ENCODE measurements at places on chromosomes 12 and 14.

GRCh38 chr12:84397846-84398245 is 514.8 kb downstream of the SLC6A15 start:
- DNase-seq: no peak

- DNase-seq: peak; percentile 74
These were observed 4.5 kb downstream of the DHH start for GRCh38 chr12:49089821-49090773.

GRCh38 chr14:36901861-36902260 is 240.2 kb downstream of the PAX9 start:
- DNase-seq: no peak

- no peak for DNase-seq
These were observed 60.4 kb upstream of the IFNG-AS1 start for GRCh38 chr12:67928621-67929383.

DNA sequence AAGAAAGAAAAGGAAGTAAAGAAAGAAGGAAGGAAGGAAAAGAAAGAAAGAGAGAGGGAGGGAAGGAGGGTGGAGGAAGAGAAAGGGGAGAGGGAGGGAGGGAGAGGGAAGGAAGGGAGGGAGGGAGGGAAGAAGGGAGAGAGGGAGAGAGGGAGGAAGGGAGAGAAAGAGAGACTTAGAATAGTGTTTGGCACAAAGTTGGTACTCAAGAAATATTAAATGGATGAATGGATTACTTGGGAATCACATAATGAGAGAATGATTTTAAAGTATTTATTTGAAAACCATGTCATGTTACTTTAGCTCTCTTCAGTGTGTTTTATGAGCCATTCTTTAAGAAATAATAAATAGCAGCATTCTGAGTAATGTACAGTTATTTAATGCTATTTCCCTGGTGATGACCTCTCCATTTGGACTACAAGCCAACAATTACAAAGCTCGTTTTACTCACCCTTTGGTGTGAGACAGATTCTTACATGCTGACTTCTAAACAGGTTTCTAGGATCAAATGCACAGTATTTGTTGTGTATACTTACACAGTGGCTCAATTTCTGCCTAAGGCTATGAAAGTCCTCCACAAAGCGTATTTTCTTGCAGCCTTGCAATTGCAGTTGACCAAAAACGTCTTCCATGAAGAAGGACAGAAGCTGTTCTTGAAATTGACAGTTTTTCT is 861 bp downstream of the IL26 start:
- DNase-seq: no peak

DNA sequence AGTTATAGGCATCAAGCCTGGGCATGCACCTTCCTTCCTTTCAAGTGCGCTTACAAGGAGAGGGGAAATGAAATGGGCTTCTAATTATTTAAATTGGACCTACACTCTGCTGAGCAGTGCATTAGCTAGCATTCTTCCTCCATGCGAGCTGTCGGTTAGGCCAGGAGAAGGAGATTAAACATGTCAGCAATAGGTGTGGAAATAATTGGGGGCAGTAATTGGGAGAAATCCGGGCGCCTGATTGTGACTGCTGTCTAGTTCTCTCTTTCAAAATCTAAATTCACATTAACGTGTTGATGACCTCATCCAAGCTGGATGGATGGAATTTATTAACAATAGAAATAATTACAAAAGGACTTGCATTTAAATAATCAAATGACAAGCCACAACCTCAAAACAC is 86.2 kb upstream of the SEL1L start:
- no peak for DNase-seq

- no peak for DNase-seq
These were observed 162.4 kb downstream of the C12orf75 start for GRCh38 chr12:105492591-105493545.

- no peak for DNase-seq
These were observed 153.7 kb upstream of the SLC38A2 start for GRCh38 chr12:46526233-46526632.

Data from activated CD8-positive, alpha-beta memory T cell treated with anti-CD3 and anti-CD28 coated beads, Interleukin-2, amount 50 U/mL, for 48 hours (primary cell).